ENCODE measurements at places on chromosomes 5 and 9.

GRCh38 chr5:110757118-110757729 is 18.4 kb downstream of the SLC25A46 start:
- DNase-seq = no peak

DNA sequence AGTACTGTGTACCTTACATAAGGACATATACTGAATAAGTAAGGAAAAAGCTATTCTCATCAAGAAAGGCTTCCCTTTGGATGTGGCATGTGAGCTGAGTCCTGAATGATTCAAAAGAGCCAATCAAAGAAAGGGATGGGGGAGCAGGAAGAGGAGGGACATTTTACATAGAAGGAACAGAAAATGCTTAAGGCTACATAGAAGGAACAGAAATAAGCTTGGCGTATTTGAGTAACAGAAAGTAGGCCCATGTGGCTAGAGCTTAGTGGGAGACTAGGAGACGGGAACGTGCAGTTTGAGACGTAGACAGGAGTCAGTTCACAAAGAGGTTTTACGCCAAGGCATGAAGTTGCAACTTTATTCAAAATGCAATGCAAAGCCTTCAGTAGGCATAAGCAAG is 126.3 kb downstream of the CEMIP2 start:
- DNase-seq = no peak

DNA sequence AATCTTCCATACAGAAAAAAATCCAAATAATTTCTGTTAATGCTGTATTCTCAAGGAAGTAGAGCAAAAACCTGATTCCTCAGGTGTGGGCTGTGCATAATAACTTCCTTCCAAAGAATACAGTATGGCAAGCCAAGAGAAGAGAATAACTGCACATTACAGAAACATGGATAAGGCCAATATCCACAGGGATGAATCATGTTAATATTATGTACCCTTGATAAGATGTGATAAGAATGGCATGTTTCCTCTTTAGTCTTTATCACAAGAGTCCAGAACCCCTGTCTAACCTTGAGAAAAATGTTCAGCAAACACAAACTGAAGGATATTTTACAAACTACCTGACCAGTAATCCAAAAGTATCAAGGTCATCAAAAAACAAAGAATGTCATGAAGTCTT is 795.8 kb downstream of the SEMA5A start:
- DNase-seq = no peak

GRCh38 chr9:132610661-132611060 is 28.3 kb downstream of the BARHL1 start:
- no peak for DNase-seq

- DNase-seq = no peak
Observed at GRCh38 chr5:148937239-148937638, 110.8 kb downstream of the ADRB2 start.

DNA sequence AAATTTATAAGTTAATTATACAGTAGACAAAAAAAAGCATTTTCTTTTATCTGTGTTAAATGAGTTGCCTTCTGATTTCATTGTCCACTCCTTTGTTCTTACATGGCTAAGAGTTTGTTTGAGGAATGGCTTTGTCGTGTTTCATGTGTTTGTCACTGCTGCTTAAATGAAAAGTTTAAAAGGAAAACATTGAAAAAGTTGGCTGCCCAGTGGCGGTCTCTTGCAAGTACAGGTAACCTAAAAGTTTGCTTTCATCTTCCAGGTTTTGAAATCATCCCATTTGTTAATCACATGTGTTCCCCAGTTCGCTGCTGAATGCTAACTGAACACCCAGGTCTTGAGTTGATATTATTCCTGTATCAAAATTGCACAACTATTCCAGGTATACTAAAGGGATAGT is 33.9 kb downstream of the EGFLAM start:
- no peak for DNase-seq

GRCh38 chr5:68299575-68299974 is 84.0 kb downstream of the PIK3R1 start:
- DNase-seq = no peak

DNA sequence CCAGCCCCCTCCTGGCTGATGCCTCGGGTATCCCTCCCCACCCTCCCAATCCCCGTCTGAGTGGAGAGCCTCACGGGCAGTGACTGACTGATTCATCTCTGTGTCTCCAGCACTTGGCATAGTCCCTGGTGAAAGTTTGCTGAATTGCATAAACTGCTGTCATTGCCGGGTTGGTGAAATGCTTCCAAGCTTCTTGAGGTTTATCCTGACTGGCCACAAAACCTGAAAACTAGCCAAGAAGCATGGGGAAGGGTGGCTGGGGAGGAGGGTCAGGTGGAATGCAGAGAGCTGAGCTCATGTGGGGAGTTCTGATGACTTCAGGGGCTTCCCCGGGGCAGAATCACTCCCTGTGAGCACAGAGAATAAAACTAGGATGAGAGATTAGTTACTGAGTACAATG is 56.9 kb upstream of the GGTA1 start:
- no peak for DNase-seq

DNA sequence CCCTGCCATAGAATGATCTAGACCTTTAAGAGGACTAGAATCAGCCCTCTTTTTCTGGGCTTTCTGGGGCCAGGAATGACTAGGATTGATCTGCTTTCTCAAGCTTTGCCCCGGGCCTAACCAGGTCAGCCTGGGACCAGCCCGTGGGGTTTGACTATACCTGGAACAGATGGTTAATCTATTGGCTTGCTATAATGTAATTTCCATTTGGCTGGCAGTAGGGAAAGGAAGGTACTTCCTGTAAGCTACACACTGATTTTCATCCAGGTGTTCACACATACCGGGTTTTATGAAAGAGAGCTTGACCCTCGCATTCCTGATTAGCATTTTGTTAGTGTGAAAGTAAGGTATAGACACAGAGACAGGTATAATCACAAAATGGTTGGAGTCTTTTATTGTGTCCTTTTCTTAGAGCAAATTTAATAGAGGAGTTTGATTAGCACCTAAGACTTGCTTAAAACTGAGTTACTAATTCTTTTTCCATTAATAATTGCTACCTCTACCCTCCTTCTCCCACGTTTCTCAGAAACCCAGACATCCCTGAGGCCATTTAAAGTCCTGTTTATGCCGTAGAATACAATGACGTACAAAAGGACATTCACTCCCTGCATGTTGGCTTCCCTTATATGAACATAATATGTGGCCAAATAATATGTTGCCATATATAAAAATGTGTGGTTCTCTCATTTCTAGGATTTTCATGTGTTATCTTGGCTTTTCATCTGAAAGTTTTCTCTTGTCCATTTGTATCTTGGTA is 17.3 kb downstream of the LNPEP start:
- no peak for DNase-seq

- no peak for DNase-seq
Observed at GRCh38 chr9:90787771-90788460, 13.7 kb upstream of the SYK start.

- DNase-seq = no peak
Observed at GRCh38 chr9:109440117-109440515, 58.0 kb downstream of the PTPN3 start.

DNA sequence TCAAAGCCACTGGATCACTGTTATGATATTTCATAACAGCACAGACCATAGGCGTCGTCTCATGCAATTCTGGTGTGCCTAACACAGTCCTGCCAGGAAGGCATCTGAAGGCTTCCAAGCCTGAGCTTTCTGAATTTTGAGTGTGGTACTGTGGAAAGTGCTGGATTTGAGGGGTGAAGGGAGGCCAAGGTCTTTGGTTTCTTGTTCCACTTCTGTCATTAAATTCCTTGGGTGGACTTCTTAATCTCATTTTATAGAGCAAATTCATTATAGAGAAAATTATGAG is 441.3 kb upstream of the PIK3R1 start:
- DNase-seq = no peak

- peak; percentile 78 for DNase-seq
Observed at GRCh38 chr5:133111299-133111698, 59.5 kb downstream of the HSPA4 start.

DNA sequence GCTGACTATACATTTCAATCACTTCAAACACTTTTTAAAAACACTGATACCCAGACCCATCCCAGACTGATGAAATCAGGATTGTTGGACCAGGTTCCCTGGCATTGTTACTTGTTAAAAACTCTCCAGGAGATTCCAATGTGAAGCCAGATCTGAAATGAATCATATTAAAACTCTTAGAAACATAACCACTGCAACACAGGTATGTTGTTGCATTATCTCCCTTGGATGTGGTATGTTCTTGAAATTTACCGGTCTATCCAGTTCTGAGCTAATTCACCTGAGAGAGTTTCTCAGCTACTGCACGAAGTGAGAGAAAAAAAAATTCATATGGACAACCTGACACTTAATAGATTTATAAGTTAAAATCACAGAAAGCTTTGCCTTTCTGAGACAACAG is 21.8 kb downstream of the MEF2C start:
- DNase-seq = no peak

DNA sequence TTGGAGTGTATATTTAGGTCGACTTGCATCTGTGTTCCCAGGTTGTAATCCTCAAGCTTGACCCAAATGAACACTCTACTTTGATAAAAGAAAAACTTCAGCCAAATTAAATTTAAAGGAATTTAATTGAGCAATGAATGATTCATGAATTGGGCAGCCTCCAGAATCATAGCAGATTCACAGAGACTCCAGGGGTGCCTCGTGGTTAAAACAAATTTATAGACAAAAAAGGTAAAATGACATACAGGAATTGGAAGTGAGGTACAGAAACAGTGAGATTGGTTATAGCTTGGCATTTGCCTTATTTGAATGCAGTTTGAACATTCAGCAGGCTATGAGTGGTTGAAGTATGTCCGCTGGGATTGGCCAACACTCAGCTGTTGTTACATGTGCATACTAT is 21.6 kb upstream of the SPATA31D4 start:
- DNase-seq = no peak

- no peak for DNase-seq
Observed at GRCh38 chr5:172415362-172416275, 38.7 kb downstream of the SH3PXD2B start.

GRCh38 chr5:109453251-109453650 is 43.5 kb upstream of the PJA2 start:
- DNase-seq = no peak

- DNase-seq = no peak
Observed at GRCh38 chr5:159135896-159136531, 36.3 kb upstream of the EBF1 start.

DNA sequence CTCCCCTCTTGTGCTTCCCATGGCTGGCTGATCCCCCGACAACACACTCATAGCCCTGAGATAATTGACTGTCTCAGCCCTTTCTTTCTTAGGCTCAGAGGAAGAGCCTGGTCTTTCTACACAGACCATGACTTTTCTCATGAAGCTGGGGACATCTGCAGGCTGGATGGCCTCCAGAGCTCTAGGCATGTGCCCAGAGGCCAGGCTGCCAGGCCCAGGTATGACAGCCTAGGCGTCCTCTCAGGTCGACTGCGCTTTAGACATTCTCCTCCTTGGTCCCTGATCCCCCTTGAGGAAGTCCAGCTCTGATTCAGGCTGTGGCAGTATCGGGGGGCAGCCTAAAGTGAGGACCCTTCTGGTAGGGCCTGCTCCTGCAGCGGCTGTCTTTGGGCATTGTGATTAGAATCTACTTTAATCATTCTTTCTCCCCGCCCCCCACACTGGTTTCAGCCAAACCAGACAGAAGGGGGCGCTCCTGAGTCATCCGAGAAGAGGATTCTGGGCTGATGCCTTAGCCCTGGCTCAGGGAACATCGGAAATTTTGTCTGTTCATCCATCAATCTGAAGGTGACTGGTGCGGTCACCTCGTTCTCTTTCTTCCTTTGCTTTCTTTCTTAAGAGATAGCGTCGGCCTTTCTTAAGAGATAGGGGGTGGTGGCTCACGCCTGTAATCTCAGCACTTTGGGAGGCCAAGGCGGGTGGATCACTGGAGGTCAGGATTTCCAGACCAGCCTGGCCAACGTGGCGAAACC is 66.5 kb upstream of the HSPA9 start:
- DNase-seq = peak; percentile 74

GRCh38 chr9:70392850-70393249 is 21.6 kb downstream of the KLF9 start:
- no peak for DNase-seq

- DNase-seq = no peak
Observed at GRCh38 chr5:1351156-1351555, 6.3 kb upstream of the CLPTM1L start.

DNA sequence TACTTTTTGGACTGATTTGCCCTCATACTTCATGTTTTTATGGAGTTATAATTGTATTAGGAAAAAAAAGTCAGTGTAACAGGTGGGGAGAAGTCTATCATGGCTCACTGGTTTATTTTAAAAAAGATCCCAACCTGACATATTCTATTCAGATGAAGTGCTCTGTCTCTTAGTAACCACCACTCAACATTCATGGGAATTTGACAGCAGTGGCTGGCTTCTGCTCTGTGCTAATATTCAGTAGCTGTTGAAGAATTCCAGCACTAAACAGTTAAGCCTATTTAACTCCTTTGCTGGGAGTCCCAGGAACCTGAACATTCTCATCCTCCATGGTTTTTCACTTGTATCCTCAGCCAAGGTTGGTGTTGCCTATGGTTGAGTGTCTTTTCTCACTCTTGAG is 23.1 kb downstream of the CMYA5 start:
- no peak for DNase-seq

GRCh38 chr5:168086104-168086610 is 205.3 kb upstream of the WWC1 start:
- DNase-seq = no peak

GRCh38 chr5:10913181-10913810 is 152.3 kb upstream of the DAP start:
- DNase-seq = no peak

DNA sequence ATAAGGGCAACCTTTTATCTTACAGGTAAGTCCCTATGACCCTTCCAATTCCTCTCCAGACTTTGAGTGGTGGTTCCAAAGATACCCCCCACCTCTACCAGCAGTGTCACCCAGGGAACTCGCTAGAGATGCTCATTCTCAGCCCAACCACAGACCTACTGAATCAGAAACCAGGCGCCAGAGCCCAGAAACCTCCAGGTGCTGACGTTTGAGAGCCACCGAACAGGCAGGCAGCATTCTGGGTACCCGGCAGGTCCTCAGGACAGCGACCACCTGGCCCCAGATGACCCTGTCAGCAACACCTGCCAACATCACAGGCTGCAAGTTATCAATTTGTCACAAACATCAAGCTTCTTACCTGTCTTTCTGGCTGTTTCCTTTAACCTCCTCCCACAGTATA is 19.5 kb downstream of the RAPGEF1 start:
- peak; percentile 28 for DNase-seq

DNA sequence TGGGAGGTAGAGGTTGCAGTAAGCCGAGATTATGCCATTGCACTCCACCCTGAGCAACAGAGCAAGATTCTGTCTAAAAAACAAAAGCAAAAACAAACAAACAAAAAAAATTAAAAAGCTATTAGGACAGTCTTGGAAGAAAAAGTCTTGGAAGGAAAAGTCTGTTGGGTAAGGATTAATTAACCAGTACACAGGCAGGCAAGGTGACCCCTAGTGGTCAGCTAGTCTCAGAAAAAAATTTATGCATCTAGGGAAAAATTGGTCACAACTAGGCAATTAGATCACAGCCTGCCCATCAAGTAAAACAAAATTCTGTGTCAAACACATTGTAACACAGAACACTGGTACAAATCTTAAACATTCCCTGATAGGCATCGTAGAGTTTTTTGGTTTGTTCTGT is 6.7 kb upstream of the ANKRD18B start:
- no peak for DNase-seq

GRCh38 chr5:151810897-151811296 is 39.1 kb downstream of the G3BP1 start:
- DNase-seq = no peak

GRCh38 chr9:87954230-87954629 is 20.1 kb downstream of the CDK20 start:
- DNase-seq = no peak

GRCh38 chr5:38515646-38516045 is 40.8 kb downstream of the LIFR start:
- no peak for DNase-seq
